Tibial nerve (tissue), 4 donors: ENCODE measurements at places on chromosomes 16 and 17. TPM values are rescaled to one million over a fixed set of nuclear protein-coding genes. Genes with fewer than 3 reads are reported as not detected.

The MPP2 gene
- 22.9 TPM for total RNA-seq

The MRPL12 gene
- total RNA-seq: 32.6 TPM

The NLRC3 gene
- 0.84 TPM for total RNA-seq

The PRSS8 gene
- total RNA-seq: not detected

The MYOCD gene
- 0.63 TPM for total RNA-seq

The QRICH2 gene
- total RNA-seq: 6.9 TPM
